Esophagus squamous epithelium (tissue), 5 donors: ENCODE measurements at places on chromosomes 7 and 10.

GRCh38 chr7:95092324-95092723, 184.9 kb downstream of the PPP1R9A start:
- DNase-seq, result no peak

- no peak for DNase-seq
Observed at GRCh38 chr10:77383861-77384553, 253.6 kb downstream of the KCNMA1 start.

- no peak for DNase-seq
Observed at GRCh38 chr10:1434912-1435692, 302.2 kb downstream of the ADARB2 start.

DNA sequence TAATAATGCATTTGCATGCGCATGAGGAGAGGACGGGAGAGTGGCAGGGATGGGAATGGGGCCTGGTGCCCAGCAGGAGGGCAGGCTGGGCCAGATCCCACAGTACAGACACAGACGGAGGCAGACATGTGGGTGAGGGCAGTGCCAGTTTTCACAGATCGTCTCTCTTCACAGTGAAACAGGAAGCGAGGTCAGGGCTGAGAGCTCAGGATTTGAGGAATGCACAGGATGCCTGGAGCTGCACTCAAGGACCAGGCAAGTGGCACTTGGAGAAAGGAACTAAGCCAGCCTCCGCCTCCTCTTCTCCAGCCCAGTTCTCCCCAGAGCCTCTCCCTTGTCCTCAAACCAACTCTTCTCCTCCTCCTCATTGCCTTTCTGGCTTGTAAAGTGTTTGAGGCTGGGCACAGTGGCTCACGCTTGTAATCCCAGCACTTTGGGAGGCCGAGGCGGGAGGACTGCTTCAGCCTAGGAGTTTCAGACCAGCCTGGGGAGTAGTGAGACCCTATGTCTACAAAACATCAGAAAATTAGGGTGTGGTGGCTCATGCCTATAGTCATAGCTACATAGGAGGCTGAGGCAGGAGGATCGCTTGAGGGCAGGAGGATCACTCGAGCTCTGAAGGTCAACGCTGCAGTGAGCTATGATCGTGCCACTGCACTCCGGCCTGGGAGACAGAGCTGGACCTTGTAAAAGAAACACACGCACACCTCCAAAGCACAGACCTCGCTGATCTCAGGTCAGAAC, 115.2 kb downstream of the HIP1 start:
- DNase-seq, result no peak

DNA sequence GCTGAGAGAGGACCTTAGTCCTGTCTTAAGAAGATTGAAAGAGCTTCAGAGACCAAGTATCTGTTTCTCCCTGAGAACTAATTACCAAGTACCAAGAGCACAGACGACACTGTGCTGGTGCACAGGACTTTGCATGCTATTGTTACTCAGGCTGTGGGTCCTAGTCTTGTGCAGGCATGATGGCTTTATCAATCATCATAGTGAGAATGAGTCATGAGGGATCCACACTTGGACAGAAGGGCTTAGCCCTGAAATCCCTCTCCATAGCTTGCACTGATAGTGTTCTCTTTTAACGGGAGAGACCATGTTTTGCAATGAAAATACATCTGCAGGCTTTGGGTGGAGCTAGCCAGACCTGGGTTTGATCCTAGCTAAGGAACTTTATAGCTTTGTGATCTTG, 93.3 kb downstream of the SORCS3 start:
- no peak for DNase-seq

GRCh38 chr7:44430054-44430453, 60.4 kb downstream of the NUDCD3 start:
- DNase-seq, result no peak

DNA sequence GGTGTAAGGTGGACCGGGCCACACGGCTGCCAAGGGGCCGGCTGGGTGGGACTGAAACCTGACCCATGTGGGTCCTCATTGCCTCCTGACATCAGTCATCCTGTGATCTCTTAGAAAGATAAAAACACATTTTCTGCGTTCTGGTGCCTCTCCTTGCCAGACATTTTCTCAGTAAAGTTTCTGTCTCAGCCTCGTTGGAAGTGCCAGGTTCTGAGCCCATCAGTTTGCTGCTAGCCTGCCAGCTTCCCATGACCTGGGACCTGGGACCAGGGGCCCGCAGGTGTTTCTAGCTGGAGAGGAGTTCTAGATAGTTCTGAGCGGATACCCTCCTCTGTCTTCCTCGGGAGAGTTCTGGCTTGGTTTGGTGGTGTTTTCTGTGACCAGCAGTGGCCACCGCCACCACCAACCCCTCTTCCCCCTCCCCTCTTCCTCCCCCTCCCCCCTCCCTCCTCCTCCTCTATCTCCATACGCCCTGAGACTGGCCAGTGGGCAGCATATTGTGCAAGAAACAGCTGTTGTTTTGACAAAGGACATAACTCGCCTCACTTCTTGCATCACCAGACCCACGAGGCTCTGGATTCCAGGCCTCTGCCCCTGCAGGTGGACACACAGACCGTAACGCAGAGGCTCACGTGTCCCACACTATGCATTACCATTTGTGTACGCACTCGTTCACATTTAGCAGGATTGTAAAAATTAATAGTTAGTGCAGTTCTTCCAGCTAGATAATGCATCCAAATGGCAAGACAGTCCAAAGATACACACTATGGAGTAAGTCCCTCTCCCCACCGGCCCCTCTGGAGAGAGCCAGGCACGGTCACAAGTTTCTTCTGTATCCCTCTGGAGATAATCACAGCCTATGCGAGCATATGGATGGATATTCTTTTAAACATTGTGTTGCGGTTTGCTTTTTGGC, 94.6 kb downstream of the CUX1 start:
- no peak for DNase-seq

DNA sequence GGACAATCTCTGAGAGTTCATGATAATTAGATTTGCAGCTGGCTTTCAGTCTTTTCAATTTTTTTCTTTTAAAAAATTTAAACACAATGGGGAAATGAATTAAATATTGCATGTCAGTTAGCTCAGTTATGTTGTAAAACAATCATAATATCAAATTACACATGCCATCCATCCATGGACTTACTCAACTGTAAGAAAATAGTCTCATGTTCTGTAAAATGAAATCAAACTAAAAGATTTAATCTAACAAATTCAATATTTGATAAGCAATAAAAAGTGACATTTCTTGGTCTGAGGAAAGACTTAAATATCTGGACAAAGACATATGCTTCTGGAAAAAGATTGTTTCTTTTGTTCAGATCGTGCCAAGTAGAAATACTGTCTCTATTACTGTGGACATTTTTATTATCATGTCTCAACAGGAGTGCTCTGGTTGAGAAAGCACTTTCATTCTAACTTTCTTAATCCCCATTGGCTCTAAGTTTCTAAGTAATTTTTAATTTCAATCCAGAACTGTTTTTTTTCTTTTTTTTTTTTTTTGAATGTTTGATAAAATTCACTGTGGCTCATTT, 179.2 kb upstream of the FAM3C start:
- DNase-seq, result no peak

- no peak for DNase-seq
Observed at GRCh38 chr10:129179972-129180678, 286.9 kb upstream of the MGMT start.

- DNase-seq, result no peak
Observed at GRCh38 chr10:83214136-83214535, 925.2 kb upstream of the GHITM start.

DNA sequence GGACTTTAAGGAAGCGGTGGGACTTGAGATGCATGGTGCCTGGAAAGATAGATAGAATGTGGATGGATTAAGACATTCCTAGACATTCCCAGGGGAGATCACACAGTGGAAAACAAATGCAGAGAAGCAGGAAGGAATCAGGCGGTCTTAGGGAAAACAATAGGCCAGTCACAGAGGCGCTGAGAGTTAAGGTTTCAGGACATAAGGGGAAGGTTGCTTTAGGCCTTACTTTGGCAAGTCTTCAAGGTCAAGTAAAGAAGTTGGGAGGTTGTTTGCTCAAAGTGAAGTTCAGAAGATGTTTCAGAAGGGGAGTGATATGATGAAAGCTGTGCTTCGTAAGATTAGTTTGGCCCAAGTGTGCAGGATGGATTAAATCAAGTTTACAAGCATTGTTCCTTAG, 109.4 kb downstream of the SUGCT start:
- DNase-seq, result no peak

DNA sequence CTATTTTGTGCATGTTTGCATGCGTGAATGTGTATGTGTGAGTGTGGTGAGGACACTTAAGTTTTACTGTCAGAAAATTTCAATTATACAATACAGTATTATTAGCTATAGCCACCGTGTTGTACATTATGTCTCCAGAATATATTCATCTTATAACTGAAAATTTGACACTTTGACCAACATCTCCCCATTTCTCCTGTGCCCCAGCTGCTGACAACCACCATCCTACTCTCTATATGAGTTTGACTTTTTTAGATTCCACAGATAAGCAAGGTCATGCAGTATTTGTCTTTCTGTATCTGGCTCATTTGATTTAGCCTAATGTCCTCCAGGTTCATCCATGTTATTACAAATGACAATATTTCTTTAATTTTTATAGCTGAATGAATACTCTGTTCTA, 195.0 kb downstream of the GPR37 start:
- no peak for DNase-seq

- DNase-seq, result no peak
Observed at GRCh38 chr7:30995536-30995935, 31.8 kb downstream of the GHRHR start.

GRCh38 chr7:45680776-45681175, 106.6 kb downstream of the ADCY1 start:
- no peak for DNase-seq

DNA sequence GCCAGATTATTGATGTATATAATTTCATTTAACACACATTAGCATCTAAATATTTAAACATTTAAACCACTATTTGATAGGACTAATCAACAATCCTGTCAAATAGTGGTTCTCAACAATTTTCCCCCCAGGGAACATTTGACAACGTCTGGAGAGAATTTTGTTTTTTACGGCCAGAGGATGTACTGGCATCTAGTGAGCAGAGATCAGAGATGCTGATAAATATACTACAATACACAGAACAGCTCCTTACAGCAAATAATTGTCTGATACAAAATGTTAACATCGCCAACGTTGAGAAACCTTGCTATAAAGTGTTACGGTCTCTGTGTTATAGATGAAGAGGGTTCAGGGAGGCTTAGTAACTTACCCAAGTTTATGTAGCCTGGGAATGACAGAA, 25.0 kb upstream of the TMEM229A start:
- DNase-seq, result no peak

GRCh38 chr10:2150288-2150687, 413.0 kb upstream of the ADARB2 start:
- DNase-seq, result no peak

DNA sequence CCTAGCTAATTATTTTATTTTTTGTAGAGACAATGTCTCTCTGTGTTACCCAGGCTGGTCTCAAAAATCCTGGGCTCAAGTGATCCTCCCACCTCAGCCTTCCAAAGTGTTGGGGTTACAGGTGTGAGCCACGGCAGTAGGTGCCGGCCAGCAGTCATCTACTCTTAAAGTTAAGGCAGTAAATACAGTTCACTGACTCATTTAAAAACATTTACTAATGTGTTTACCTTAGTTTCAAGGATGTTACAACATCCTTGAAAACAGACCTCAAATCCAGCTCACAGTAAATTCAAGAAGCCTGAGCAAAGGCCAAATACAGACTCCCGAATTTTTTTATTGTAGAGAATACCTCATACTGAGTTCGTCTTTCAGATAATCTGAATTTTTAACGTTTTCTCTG, 29.6 kb upstream of the ABCB4 start:
- no peak for DNase-seq

DNA sequence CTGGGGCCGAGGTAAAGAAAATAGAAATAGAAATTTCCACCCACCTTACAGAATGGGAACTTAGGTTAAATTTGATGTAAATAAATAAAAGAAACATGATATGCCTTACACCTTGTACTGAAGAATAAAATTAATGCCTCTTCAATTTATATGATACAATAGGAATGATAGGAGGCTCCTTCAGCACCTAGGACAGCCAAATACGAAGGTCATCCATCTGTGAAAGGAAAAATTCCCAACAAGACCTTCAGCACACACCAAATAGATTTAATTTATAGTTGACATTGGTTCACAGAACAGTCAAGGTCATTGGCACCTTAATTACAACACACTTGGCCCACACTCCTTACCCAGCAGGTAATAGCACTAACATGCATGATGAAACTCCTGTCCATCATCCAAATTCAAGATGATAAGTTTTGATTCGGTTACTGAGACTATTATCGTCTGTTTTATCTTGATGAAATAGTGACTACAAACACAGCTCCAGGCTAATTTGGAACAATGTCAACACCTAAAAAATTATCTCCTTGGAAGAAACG, 250.9 kb downstream of the SNX13 start:
- DNase-seq, result no peak

- no peak for DNase-seq
Observed at GRCh38 chr7:147952918-147953317, 637.6 kb upstream of the C7orf33 start.

GRCh38 chr7:123655614-123656013, at the start of gene LMOD2:
Gene LMOD2, plus strand, starts transcription at chr7:123655866. Its CDS starts 98 bp downstream, at chr7:123655964.
- no peak for DNase-seq

- no peak for DNase-seq
Observed at GRCh38 chr10:43204943-43205671, 61.8 kb downstream of the RASGEF1A start.

- DNase-seq, result no peak
Observed at GRCh38 chr7:113431406-113431805, 313.1 kb upstream of the SMIM30 start.

DNA sequence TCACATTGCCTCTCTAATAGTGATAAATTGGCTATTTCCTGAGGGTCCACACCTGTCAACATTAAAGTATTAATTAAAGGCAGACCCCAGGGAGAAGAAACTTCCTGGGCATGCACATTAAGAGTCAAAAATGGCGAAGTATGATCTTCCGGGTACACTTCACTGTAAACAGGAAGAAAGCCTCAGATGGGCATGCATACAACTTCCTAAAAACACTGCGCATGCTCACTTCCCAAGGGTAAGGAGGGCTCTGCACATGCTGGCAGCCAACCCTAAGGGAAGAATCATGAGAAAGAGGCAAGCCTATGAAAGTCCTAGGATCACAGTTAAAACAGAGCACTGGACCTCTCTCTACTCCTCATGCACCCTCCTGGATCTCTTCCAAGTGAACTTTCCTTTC, 80.1 kb upstream of the IMMP2L start:
- DNase-seq, result no peak

- DNase-seq, result no peak
Observed at GRCh38 chr7:158094046-158094445, 493.6 kb downstream of the PTPRN2 start.

GRCh38 chr7:50667789-50668226, 102.6 kb upstream of the DDC start:
- no peak for DNase-seq

DNA sequence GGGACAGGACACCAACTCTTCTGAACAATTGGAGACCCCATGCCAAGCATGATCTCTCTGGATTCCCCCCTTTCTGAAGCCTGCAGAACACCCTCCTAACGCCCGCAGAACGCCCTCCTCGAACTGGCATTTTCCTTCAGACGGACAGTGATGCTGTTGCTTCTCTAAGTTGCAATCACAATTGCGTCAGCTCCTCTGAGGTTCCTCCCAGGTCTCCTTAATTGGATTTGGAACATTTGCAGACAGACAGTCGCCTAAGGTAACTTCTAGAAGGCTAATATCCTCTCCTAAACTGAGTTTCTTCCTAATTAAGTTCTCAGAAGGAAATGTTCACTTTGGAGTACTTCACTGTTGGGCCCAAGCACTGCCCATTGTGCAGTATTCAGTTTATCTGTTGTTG, 20.5 kb upstream of the SERPINE1 start:
- DNase-seq, result no peak

GRCh38 chr7:5282543-5283316, at the start of gene SLC29A4:
Gene SLC29A4, plus strand, starts transcription at chr7:5282943. Its CDS starts 4,874 bp downstream, at chr7:5287817.
- no peak for DNase-seq
